CD4-positive, alpha-beta T cell treated with Interferon alpha-2 for 1 hour (primary cell): ENCODE measurements at places on chromosomes 7 and 10.
A peak's percentile ranks its signal among the peaks of the same experiment; 100 is the strongest.

GRCh38 chr10:48792687-48793096 is 108.0 kb downstream of the WDFY4 start:
- no peak for DNase-seq

DNA sequence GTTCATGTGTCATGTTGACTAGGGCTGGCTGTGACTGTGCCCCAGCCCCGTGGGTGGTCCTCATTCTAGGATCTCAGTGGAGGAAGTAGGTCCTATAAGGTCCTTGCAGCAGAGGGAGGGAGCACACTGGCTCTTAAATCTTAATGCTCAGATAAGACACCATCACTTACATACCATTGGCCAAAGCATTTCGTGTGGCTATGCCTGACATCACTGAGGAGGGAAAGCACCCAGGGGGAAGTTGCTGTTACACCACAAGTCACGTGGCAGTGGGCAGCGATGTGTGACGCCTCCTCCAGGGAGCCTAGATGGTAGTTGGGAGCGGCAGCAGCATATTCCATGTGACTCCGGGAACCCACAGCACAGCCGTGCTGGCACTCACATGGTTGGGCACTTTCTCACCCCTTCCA is 224.7 kb upstream of the SH2B2 start:
- peak; percentile 23 for DNase-seq

DNA sequence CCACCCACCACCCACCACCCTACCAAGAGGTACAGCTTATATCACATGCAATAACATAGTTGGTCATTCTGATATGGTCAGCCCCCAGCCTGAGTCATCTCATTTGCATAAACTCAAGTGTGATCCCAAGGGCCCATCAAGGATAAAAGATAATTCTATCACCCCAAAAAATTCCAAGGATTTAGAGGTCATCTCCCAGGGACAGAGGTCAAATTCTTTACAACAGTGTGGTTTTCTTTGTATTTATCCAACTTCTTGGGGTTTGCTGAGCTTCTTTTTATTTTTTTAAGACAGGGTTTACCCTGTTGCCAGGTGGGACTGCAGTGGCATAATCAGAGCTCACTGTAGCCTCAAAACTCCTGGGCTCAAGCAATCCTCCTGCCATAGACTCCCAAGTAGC is 9.4 kb upstream of the GTPBP10 start:
- no peak for DNase-seq

DNA sequence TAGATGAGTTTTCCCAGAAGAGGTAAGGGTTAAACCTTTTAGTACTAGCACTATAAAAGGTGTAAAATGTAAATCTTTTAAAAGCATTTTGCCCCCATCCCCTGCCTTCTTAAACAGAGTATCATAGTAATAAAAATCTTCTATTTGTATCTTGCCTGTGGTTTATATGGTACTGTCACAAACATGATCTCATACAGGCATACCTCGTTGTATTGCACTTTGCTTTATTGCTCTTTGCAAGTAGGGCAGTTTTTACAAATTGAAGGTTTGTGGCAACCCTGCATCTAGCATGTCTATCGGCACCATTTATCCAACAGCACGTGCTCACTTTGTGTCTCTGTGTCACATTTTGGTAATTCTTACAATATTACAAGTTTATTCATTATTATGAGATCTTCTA is 198.8 kb upstream of the YAE1 start:
- DNase-seq = no peak

GRCh38 chr10:70497120-70497545 is 18.6 kb downstream of the PALD1 start:
- no peak for DNase-seq

DNA sequence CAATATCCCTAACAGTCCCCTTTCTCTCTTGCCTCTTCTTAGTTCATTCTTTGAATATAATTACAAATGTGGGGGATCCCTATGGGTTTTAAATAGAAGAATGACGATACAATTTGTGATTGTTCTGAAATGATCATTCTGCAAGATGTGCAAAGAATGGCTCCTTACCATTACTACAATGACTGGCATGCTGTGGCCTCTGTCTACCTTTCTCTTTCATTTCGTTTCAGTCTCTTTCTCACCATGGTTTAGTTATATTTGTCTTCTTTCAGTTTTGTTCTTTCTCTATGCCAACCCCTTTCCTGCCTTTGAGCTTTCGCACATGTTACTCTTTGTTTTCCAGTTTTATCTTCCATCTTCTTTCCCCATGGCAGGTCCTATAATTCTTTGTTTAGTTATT is 176.5 kb downstream of the SUGCT start:
- DNase-seq = no peak

- DNase-seq = no peak
These were observed 34.5 kb downstream of the GOT1 start for GRCh38 chr10:99395750-99396445.

- no peak for DNase-seq
These were observed 12.8 kb upstream of the ARID5B start for GRCh38 chr10:61888744-61889143.

GRCh38 chr10:14235566-14236195 is 95.0 kb downstream of the FRMD4A start:
- DNase-seq = no peak

DNA sequence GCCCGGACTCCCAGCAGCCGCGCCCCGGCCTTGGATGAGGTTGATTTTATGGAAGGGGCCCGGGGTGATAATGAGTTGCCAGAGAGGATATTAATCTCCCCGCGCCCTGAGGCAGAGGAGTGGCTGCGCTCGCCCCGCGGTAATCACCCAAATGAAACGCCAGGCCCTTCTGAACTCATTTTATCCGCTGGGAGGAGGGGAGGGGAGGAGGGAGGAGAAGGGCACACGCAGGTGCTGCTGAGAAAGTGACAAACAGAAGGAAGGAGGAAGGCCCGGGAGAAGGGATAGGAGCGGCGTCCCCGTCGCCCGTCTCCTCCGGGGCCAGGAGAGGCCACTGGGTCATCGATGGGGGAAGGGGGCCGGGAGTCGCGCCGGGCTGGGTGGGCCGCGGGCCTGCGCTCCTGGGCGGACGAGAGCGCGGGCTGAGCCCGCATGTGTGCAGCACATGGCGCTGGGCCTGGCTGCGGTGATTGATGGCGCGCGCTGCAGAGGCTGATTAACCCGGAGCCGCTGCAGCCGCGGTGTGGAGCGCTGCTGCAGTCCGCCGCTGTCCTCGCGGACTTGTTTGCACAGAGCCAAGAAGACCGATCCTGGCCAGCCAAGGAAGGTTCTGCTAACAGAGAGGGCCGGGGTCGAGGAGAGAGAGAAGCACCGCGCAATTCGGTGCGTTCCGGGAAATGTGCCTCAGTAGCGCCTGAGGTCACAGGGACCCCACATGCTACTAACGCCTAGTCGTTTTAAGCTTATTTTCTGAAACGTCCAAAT is 6.5 kb downstream of the MNX1 start:
- DNase-seq = no peak

GRCh38 chr7:26375726-26376174 is 84.1 kb downstream of the SNX10 start:
- peak; percentile 5 for DNase-seq

- DNase-seq = no peak
These were observed 30.8 kb upstream of the DRGX start for GRCh38 chr10:49426490-49427360.

DNA sequence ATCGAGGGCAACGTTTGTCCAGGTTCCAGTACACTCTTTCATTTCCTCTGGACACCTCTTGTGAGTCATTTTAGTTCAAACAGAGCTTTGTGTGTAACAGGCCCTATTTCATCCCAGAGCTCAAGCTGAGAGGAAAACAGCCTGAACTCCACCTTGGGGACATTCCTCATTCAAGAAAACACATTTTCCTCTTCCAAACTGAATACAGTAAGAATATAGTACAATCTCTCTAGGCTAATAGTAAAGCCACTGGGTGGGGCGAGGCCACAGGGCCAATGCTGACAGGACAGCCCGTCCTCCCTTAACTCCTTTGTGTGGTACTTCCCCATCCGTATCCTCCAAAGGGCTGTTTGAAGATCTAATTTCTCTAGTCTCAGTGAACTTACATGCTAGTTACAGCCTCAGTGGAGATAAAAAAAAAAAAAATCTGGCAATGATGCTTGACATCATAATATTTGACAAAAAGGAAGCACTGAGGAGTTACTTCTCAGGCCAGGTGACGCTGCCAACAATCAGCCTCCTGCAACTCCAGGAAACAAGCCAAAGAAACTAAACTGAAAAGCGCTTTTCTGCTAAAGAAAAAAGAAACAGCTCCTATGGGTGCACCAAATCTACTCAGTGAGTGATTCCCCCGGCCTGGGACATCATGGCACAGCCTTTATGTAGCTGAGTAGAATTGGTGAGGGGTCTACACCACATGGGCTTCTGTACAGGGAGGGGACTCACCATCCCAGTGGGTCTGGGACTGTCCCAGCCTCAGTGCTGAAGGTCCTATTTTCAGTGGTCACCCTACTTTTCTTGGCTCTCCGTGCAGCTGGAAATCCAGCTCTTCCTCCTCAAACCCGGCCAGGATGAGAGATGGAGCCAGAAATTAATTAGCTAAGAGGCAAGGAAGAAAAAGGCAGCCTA is 238.2 kb upstream of the NEBL start:
- no peak for DNase-seq

DNA sequence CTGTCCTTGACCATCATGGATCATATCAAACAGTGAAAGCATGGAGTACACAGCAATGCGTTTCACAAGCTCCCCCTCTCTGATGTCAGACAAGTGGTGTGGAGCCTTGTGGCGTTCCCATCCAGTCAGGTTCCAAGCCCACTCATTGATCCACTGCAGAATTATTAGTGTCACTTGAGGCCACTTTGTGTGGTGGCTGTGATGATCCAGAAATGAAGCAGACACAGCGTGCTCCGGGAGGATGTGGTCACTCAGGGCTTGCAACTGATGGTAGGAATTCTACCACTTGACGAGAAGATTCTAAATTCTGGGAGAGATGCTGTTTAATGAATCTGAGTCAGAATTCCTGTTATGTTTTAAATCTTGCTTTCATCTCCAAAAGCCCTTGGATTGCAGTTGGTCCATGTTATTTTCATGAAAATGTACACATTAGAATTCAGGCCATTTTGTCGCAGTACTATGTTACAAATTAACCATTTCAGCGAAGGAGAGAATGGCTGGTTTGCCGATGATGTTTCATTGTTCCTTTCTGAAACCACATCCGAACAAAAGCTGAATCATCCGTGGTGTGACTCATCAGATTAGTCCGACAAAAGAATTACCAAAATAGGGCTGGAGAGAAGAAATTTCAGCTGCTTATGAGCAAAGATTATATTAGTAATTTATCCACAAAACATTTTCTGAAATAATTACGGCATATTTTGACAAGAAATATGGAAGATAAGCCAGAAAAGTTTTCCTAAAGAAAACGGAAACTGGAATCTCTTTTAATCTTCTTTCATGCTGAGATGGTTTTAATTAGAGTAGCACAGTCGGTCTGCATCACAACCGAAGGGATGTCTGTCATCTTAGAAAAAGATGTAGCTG is 48.1 kb downstream of the INSYN2A start:
- no peak for DNase-seq

DNA sequence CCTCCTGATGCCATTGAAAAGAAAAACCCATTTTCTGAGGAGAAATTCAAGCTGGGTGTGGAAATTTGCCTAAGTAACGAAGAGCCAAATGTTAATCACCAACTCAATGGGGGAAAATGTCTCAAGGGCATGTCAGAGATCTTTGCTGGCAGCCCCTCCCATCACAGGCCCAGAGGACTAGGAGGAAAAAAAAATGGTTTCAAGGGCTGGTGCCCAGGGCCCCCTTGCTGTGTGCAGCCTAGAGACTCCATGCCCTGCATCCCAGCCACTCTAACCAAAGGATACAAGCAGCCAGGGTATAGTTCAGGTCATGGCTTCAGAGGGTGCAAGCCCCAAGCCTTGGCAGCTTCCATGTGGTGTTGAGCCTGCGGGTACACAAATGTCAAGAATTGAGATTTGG is 106.3 kb downstream of the ALOX5 start:
- DNase-seq = no peak

DNA sequence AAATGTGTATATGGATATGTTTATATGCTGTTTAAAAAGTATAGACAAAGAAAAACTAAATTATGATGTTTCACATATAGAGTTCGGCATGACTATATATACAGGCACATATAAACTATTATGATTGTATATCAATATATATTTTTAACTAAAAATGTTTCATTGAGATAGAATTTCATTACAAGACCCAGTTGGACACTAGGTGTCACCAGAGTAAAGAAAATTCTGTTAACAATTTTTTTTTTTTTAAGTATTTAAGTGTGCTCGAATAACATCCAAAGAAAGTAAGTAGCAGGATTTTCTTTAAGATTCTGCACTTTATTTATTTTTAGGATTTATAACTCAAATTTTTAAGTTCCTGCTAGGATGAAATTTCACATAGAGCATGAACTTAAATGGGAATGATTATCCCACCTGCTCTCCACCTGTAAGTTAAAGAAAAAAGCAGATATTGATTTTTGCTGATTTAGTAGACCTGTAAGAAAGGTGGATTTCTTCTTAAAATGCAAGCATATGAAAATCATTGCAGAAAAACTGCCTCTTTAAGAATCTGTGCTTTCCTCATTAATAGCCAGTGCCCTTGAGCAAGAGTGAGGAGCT is 961.5 kb downstream of the PCDH15 start:
- DNase-seq = no peak

- no peak for DNase-seq
These were observed 650.5 kb upstream of the SORCS1 start for GRCh38 chr10:107814865-107815487.

DNA sequence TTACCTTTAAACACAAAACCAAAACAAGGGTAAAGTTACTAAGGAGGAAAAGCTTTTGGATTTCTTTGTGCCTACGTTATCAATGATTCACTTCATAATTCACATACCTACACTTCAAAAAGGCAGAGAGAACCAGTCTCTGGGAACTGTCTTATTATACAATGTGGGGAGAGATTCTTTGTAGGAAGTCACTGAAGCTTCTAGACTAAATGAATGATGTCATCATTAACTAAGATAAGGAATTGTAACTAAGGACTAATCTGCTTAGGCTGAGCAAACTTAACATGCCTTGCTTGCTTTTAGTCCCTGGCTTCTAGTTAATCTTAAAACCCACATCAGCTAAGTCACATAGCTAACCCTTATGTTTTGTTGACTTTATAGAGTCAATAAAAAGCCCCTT is 771.2 kb downstream of the NXPH1 start:
- no peak for DNase-seq

DNA sequence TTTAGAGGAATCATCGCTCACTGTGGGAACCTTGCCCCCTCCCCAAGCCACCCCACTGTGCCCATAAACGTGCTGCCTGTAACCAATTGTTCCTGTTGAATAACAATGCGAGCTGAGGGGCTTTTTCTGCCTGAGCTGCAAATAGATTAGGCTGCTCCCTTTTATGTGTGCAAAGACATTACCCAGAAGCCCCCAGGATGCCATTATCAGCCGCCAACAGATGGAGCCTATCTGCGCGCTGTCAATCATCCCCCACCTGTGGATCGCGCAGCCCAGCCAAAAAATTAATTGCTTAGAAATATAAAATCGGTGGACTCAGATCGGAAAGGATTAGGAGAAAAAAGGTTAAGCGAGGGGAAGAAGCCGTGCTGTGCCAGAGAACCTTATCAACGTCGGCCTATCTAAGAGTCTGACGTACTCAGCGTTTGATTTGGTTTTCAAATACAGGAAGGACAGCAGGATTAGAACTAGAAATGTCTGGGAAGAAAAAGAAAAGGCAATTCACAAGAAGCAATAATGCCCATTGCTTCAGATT is 167.3 kb upstream of the MYO3A start:
- no peak for DNase-seq
